ENCODE measurements at places on chromosomes 2 and 18.

DNA sequence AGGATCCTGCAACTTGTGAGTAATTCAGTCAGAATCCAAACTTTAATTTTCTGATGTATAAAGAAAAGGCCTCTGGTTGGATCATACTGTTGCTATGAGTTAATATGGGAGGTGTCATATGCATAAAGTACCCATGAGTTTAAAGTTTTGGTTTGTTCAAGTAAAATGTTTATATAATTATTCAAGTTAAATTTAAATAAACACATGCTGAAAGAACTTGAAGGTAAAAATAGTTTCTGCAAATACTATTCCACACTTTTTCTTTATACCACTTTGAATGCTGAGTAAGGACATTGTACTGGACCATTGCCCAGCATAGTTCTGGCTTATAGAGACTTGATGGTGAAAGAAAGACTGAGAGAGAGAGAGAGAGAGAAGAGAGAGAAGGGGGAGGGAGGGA lies 30.7 kb downstream of the PKP4 start:
- no peak for DNase-seq

DNA sequence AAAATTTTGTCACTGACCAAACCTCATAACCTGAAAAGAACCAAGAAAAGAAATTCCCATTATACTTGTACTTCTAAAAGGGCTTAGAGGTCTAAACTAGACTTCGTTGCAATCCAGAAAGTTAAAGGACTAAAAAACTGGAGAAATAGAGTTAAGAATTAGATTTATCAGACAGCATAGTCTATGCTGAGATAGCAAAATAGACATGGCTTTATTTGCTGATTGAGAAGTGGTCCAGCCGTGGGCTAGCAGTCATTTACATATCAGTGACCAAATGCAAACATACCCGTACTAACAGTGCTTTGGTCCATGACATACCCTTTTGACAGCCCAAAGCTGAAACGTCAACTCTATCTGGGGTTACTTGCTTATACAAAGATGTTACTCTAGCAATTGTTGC lies 223.5 kb downstream of the AGPS start:
- DNase-seq, result no peak

GRCh38 chr2:27422958-27423357 lies 5.5 kb upstream of the NRBP1 start:
- DNase-seq, result no peak

GRCh38 chr18:47143899-47144485 lies 6.3 kb downstream of the HDHD2 start:
- DNase-seq, result no peak

DNA sequence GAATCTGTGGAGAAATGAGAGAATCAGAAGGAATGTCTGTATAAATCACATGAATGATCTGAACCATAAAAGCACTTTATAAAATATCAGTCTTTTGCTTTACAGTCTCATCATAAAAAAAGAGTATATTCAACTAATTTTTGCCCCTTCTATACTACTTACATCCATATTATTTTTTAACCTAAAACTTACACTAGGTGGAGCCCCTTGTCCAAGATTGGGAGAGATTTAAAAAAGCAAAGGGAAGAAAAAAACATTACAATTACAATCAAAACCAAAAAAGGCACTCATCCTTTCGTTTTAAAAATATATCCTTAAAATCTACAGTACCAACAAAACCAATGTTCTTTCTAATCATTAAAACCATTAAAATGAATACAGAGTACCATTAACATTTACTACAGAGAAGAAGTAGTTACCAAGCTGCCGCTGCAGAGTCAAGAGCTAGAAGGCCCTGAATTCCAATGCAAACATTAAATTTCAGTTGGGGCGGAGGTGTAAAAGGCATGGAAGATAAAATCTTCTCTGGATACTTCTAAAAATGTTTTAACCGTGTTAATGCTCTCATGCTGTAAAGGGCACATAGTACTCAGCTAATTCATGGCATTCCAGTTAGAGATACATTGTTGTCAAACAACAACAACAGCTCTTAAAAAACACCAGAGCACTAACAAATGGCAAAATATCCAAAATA lies 56.7 kb upstream of the EPB41L3 start:
- no peak for DNase-seq

DNA sequence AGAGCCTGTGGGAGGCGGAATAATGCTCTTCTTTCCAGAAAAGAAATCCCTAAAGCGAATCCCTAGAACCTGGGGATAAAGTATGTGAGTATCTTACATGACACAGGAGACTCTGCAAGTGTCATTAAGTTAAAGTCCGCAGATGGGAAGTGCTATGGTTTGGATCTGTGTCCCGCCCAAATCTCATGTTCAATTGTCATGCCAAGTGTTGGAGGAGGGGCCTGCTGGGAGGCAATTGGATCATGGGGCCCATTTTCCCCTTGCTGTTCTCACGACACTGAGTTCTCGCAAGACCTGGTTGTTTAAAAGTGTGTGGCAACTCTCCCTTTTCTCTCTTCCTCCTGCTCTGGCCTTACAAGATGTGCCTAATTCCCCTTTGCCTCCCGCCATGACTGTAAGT lies 207.8 kb downstream of the MYT1L start:
- no peak for DNase-seq

DNA sequence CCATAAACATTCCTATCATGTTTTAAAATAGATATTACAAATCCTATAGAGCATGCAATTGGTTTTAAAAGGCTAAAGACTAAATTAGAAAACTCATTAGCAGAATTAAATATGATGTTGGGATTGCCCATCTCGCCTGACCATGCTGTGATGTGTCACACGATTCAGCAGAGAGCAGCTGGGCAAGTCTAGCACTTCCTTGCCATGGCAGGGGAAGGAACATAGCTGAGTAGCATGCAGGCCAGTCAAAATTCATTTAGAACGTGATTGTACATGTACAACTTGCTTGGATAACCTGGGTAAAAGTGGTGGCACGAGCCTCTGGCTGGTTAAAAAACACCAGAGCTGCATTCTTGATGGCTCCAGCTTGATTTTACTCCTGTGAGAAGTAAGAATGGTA lies 81.3 kb downstream of the SCN3A start:
- no peak for DNase-seq

GRCh38 chr2:128612628-128613027 lies 294.0 kb upstream of the HS6ST1 start:
- DNase-seq, result no peak

- no peak for DNase-seq
Measured at GRCh38 chr2:240601061-240601830, 14.7 kb downstream of the CAPN10 start.

DNA sequence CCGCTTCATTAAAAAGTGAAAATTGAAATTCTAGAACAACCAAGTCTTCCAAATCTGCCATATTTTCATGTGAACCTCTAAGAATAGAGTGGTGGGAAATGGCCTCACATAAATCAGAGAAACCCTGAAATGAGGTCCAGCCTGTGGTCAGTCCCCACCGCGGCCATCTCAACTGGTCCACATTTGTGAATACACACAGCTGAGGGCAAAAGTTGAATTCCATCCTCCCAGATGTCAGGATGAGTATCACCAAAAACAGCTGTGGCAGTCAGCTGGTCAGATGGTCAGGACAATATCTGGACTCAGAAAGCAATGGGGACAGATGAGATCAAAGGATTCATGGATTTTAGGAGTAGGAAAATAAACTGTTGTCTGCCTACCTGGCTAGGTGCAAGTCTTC lies 219.4 kb upstream of the NCKAP5 start:
- no peak for DNase-seq

- DNase-seq, result no peak
Measured at GRCh38 chr2:240456447-240457222, 21.2 kb downstream of the GPC1 start.

- peak; percentile 57 for DNase-seq
Measured at GRCh38 chr18:74196220-74197119, 48.1 kb downstream of the TIMM21 start.

DNA sequence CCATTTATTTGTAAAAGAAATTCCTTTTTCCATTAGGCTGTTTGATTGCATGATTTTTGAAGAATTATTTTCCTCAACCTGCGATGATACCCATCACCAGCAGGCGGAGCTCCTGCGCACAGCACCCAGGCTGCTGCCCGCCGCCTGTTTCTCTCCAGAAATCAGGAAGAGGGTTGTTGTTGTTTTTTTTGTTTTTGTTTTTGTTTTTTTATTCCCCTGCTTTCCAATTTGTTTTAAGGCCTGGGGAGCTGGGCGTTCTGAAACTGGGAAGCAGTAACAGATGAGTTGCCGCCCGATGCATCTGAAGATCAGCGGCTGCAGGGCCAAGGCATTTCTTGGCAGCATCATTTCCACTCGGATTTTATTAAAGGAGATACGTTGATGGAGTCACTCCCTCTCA lies 132.1 kb downstream of the MBP start:
- peak; percentile 11 for DNase-seq

DNA sequence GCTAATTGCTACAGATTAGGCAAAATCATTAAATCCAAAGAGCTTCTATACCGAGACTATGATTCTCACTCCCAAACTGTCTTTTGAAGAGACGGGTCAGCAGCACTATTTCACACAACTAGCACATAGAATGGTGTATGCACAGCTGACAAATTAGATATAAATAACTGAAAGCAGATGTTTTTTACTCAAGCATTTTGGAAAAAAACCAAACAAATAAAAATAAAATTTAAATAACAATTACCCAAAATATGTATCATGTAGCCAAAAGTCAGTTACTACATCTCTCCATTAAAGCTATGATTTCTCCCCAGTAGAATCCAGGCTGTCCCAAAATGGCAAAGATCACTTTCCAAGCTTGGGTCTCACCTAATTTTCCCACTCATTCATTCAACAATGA lies 107.9 kb downstream of the TMEM163 start:
- no peak for DNase-seq

- DNase-seq, result no peak
Measured at GRCh38 chr2:59779571-59779970, 773.9 kb downstream of the BCL11A start.

DNA sequence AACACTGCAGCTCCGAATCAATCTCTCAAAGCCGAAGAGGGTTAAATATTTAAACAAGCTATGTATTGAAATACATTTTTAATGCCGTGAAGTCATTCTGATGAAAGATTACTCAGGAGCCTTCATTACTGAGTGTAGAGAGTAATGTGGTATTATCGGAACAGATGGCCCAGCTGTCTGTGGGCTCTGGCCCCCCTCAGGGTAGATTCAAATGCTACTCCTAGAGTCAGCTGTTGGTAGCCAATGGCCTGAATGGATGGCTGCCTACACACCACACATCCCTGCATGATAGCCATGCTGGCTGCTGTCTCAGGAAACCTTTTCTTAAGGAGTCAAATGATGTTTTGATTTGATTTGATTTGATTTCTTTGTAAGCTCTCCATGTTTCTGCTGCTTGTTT lies 732.3 kb upstream of the CELF4 start:
- no peak for DNase-seq

- DNase-seq, result no peak
Measured at GRCh38 chr2:219726916-219727315, 99.5 kb downstream of the SLC4A3 start.

GRCh38 chr2:110120171-110121051 lies 4.8 kb upstream of the MALL start:
- DNase-seq, result no peak

DNA sequence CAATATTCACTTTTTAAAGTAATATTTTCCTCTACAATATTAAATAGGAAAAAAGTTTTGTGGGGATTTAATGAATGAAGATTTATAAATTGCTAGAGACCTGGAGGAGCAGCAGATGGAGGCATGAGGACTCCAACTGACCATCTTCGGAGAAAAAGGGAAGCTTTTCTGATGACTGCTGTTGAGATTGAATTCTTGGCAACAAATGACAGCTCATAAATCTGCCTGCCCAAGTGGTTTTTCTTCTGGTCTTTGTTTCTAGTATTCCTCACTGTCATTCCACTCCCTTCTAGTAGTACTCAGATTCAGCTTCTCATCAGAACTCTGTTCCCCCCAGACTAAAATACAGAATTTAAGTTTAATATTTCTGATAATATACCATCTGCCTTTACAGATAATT lies 157.0 kb downstream of the EML6 start:
- DNase-seq, result no peak

GRCh38 chr18:63487676-63488075 lies 10.9 kb downstream of the SERPINB5 start:
- no peak for DNase-seq
